ENCODE measurements at places on chromosomes 4 and X. TPM values are rescaled to one million over a fixed set of nuclear protein-coding genes. Genes with fewer than 3 reads are reported as not detected.

Gene OTUD6A
- total RNA-seq: under 0.01 TPM

Gene MAGEB17
- not detected for total RNA-seq

Gene SLC7A11
- total RNA-seq: 98.3 TPM

Gene CT45A3
- total RNA-seq: not detected

Gene CD38
- not detected for total RNA-seq
